Lung microvascular endothelial cell (primary cell): ENCODE measurements at places on chromosomes 2 and 18.
A peak's percentile ranks its signal among the peaks of the same experiment; 100 is the strongest.

DNA sequence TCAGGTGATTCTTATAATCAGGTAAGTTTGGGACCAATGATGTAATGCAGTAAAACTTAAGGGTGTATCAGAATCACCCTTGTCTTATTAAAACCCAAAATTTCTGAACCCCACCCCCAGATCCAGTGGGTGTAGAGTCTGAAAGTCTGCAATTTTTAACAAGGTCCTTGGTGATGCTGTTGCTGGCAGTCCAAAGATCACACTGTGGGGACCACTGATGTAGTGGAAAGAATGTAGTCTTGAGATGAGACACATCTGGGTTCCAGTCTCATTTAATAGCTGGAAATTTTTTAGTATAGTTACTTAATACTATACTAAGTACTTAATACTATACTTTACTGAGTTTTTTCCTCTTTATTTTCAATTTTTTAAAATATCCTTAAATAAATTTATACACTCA lies 258.4 kb downstream of the PLCL1 start:
- DNase-seq = no peak

- no peak for DNase-seq
Observed at GRCh38 chr18:27600245-27600644, 415.1 kb upstream of the CHST9 start.

DNA sequence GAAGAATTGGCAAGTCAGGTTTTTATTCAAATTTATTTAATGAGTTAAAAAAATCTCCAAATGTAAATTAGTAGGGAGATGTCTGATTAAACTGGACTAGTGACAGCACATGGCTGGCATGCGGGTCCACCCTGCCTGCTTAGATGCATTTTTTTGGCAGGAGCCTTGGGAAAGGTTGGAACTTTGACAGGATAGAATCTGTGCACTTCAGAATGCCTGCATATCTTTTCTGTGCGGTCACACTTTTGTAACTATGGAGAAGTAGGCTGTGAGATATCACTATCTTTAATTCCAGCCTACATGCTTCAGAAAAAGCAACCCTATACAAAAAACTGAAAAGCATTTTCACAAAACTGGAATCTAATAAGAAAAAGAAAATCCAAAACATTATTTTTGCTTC lies 317.8 kb downstream of the MBD2 start:
- no peak for DNase-seq

DNA sequence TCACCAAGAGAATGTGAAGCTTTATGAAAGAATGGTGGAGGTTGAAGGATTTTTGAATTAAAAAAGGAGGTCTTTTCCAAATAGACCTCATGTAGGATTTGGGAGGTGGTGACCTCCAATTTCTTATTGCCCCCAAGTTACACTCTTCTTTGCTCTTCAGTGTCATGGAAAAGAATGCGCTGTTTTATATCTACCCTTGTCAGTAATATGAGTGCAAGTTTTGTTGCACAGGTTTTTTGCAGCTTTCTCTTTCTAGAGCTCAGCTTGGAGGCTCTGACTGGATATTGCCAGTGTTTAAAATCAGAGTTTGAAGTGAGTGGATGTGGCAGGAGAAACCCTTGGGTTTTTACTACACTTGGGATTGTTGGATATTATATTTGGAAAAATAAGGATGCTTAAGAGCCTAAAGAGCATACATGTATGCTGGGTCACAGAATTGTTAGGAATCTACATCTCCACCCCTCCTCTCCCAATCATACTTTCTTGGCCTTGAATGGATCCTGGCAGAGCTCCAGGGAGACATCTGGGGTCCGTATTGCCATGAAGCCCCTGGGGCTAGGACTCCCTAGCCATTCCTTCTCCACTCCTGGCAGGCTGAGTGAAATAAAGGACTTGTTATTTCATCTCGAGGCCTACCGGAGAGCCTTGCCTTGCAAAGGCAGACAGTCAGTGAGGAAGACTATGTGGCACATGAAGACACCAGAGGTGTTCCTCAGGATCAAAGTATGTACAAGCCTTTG lies 43.8 kb downstream of the APOB start:
- no peak for DNase-seq

- DNase-seq = no peak
Observed at GRCh38 chr2:206876216-206876860, 63.0 kb upstream of the CPO start.

DNA sequence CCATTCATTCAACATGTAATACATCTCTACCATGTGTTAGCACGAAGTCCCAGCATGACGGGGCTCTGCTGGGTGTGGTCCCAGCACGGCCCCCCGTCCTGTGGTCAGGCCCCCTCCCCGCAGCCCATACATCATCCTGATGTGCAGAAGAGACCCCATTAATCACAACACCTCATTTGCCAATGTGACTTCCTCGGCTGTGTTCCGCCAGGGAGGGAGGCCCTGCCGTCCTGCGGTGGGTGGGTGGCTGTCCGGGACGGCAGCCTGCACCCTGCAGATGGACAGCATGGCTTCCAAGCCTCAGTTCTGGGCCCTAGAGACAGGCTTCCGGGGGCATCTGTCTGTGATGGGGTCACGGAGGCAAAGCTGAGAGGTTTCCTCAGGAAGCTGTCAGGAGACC lies 254.0 kb downstream of the CYP26B1 start:
- DNase-seq = no peak

- DNase-seq = no peak
Observed at GRCh38 chr2:27495840-27496356, 741 bp upstream of the GCKR start.

- no peak for DNase-seq
Observed at GRCh38 chr2:159042115-159042850, 73.8 kb downstream of the TANC1 start.

- no peak for DNase-seq
Observed at GRCh38 chr2:75729861-75730260, 19.1 kb upstream of the GCFC2 start.

- no peak for DNase-seq
Observed at GRCh38 chr18:55763805-55764204, 175.8 kb upstream of the TCF4 start.

GRCh38 chr18:24613896-24614640 lies 153.6 kb downstream of the HRH4 start:
- DNase-seq = no peak

DNA sequence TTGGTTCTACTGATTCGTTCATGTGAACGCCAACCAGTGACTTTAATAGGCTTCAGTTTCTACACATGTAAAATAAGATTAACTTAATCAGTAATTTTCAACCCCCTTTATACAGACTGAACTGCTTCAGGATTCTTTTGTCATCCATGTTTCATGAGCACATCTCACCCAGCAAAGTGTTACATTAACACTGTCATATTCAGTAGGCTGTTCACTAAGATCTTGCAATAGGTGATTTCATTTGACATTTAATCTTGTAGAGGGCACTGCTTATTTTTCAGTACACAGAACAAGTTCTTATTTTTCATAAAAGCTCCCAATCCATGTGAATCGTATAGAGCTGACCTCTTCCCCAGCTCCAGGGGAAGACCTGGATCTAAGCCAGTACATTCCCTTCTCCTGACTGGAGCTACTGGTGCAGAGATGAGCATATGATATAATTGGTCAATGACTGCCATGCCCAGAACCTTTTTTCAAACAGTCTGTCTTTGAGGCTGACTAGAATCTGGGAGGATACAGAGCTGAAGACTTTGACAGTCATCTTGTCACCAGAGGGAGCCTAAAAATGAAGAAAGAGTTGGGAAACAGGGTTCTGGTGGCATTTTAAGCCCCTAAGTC lies 72.2 kb upstream of the CHRNA1 start:
- peak; percentile 82 for DNase-seq

DNA sequence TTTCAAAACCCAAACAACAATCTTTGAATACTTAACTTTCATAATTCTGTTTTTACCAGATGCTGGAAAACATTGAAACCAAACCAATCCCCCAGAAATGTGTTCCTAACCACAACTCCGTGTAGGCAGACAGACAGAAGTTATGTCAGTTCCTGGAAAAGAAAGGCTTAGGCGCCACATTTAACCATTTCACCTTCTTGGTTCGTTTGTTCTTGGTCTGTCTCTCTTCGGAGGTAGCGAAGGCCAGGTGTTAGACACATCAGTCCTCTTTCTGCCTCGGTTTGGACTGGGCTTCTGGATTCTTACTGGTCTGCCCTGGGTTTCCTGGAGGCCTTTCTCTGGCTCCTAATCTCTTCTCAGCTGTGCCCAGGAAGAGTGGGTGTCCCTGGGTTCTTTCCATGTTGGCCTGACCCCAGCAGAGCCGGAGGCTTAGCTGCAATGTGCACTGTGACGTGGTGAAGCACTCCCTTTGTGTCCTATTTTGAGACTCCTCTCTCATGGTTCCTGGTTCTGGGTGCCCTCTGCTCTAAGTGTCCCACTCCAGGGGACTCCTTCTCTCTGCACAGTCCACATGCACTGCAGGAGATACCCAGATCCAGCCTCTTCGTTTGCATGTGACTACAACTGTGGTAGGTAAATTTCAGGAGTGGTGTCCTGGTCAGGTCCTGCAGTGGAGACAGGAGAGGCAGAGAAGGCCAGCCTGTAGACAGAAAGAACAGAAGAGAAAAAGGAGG lies 23.1 kb upstream of the RAB31 start:
- DNase-seq = no peak

DNA sequence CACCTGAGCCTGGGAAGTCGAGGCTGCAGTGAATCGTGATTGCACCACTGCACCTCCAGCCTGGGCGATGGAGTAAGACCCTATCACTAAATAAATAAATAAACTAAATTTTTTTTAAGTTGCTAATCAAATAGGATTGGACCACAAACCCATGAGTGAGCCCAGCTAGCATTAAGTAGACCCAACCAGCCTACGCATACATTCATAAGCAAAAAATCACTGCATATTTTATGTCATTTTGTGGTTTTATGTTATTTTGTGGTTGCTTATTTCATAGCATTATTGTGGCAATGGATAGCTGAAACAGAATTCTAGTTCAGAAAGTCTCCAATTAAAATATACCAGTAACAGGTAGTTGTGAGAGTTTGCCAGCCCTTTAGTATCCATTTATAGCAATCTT lies 29.1 kb upstream of the ZC3H15 start:
- DNase-seq = no peak

GRCh38 chr2:3712424-3712823 lies 9.0 kb downstream of the DCDC2C start:
- no peak for DNase-seq

DNA sequence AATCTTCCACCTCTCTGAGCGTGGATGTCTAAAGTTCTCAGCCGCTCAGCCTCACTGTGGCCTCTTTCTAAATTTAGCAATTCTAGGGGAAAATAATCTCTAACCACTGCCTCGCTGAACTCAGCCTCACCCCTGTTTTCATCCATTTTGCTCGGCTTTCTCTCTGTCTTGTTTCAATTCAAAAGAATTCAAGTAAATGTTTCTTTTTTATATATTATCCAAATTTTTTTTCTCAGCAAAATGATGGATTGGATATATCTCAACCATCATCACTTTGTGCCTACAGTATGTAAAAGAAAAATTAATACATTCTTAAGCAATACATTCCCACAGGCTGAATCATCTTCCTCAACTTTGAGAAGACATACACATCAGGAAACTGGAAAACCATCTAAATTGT lies 24.0 kb upstream of the GALNT5 start:
- peak; percentile 22 for DNase-seq

DNA sequence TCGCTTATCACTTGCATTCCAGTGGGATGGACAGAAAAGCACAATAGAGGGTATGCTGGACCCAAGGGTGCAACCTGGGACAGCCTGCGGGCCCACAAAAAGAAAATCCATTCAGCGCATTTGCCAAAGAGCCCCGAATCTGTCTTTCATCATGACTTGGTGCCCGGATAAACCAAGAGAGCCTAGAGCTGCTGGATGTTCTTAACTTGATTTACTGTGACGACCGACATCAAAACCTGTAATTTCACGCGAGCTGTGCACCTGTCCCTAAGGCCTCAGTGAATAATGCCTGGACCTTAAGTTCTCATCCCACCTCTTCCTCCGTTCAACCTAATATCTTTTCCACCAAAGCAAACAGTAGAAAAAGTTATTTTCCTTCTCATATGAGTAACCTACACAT lies 115.5 kb upstream of the ACKR3 start:
- no peak for DNase-seq

GRCh38 chr2:30178618-30179434 lies 32.0 kb downstream of the YPEL5 start:
- peak; percentile 83 for DNase-seq

DNA sequence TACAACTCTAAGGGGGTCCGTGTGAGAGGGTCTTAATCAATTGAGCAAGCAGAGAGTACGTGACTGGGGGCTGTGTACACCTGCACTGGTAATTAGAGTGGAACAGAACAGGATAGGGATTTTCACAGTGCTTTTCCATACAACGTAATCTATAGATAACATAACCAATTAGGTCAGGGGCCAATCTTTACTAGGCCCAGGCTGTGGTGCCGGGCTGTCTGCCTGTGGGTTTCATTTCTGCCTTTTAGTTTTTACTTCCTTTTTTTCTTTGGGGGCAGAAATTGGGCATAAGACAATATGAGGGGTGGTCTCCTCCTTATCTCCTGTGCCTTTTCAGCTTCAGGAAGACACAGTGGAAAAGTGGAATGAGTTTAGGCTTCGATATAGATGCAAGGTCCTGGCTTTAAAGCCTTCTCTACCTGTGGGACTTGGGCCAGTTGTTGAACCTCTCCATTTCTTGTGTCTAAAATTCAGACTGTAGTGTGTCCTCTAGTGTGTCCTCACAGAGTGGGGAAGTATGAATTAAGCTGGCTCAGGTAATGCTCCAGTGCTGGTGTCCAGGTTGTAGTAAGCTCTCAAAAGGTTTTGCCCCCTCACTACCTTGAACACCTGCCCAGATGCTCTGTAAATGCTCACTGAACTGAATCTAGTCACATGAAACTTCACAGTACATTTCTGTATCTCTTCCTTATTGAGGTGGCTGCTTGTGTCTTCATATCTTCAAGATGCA lies 422.8 kb downstream of the SETBP1 start:
- no peak for DNase-seq

DNA sequence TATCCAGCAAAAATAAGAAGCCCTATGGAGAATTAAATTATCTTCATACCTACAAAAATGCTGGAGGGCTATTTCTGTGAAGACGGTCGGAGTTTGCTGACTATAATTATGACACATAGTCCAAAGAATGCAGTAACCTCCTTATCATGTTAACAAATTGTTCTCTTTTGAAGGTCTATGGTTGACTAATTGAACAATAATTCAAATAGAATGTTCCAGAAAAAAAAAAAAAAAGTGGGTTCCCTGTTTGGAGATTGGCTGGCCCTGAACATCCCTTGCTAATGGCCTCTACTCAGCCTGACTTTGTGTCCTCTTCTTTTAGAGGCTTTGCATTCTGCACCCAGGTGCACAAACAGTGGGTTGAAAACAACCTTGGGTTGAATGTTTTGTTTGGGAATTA lies 82.8 kb upstream of the CCBE1 start:
- DNase-seq = peak; percentile 72

- no peak for DNase-seq
Observed at GRCh38 chr2:86366651-86367498, 29.4 kb upstream of the REEP1 start.

- DNase-seq = no peak
Observed at GRCh38 chr2:96065381-96065930, 30.7 kb upstream of the GPAT2 start.

GRCh38 chr2:152246686-152247336 lies 71.2 kb upstream of the STAM2 start:
- no peak for DNase-seq

- peak; percentile 79 for DNase-seq
Observed at GRCh38 chr18:9876867-9877654, 8.7 kb upstream of the TXNDC2 start.

GRCh38 chr2:58006952-58007284 lies 39.7 kb upstream of the VRK2 start:
- no peak for DNase-seq
